ENCODE measurements at places on chromosomes 3 and 15.

GRCh38 chr15:95559875-95560394, 770.6 kb upstream of the NR2F2 start:
- peak; percentile 76 for DNase-seq

- DNase-seq = no peak
These were observed 363.1 kb upstream of the PLSCR5 start for GRCh38 chr3:146968204-146968651.

GRCh38 chr3:130748981-130749380, 2.4 kb upstream of the PIK3R4 start:
- no peak for DNase-seq

- DNase-seq = no peak
These were observed 522 bp upstream of the GXYLT2 start for GRCh38 chr3:72887343-72887704.

- no peak for DNase-seq
These were observed 150.5 kb upstream of the LPP start for GRCh38 chr3:188003188-188004171.

DNA sequence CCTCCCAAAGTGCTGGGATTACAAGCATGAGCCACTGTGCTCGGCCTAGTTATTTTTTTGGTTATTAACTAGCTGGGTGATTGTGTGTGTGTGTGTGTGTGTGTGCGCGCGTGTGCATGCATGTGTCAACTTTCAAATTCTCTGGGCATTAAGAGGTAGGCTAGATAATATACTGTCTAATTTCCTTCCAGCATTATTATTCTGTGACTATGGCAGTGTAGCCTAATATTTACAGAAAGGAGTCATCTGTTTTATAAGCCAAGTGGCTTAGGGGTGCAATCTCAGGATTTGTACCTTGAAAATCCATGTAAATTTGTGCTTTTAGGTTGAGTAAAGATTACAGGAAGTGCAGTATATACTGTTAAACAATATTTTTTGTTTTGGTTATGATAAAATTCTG, 85.1 kb upstream of the ZBTB20 start:
- DNase-seq = no peak
